SHP77 treated with DMSO at 0.1 percent for 48 hours (cell line): ENCODE measurements at places on chromosomes 6 and 20.

- no peak for DNase-seq
Observed at GRCh38 chr6:101608703-101609102, 215.2 kb downstream of the GRIK2 start.

DNA sequence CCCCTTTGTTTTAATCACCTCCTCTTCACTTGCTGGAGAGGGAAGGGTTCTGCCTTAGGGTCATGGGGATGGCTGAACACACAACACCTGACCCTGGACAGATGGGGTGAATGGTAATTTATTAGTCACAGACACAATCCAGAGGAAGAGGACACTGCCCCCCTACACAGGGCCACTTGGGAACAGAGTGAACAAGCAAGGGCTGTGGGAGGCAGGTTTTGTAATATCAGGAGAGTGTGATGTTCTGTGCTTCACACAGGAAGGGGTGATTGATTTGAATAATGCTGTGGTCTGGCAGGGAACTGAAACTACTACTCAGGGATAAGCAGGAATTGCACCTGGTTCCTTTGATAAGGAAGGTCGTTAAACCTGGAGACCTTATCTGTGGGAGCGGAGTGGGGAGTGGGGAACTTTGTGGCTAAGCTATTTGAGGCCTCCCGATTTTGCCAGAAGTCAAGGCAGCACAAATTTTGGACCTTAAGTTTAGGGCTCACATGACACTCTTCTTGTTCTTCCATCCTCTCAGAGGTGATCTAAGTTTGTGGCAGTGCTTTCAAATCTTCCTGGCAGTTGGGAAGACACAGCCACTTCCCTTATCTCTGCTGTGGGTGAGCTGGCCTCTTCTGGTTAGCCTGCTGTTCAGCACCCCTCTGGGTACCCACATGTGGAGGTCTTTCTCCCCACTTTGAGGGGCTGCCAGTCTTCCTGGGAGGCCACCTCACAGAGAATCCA is 77.8 kb downstream of the CD164 start:
- DNase-seq: no peak

DNA sequence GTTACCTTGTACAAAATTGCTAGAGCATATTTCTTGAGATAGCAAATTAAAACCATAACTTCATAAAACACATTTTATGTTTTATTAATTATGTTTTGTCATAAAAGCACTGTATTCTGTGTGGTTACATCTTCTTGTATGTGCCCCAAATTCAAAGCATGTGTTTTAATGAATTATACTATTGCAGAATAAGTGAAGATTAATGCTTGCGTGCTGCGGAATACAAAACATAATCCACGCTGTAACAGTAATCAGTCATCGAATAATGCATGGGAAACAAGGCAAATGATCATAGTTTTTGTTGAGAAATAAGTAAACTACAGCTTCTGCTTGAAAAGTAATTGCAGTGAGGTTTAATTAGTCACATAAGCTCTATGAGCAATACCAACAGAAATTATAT is 459.2 kb upstream of the SOX4 start:
- no peak for DNase-seq

DNA sequence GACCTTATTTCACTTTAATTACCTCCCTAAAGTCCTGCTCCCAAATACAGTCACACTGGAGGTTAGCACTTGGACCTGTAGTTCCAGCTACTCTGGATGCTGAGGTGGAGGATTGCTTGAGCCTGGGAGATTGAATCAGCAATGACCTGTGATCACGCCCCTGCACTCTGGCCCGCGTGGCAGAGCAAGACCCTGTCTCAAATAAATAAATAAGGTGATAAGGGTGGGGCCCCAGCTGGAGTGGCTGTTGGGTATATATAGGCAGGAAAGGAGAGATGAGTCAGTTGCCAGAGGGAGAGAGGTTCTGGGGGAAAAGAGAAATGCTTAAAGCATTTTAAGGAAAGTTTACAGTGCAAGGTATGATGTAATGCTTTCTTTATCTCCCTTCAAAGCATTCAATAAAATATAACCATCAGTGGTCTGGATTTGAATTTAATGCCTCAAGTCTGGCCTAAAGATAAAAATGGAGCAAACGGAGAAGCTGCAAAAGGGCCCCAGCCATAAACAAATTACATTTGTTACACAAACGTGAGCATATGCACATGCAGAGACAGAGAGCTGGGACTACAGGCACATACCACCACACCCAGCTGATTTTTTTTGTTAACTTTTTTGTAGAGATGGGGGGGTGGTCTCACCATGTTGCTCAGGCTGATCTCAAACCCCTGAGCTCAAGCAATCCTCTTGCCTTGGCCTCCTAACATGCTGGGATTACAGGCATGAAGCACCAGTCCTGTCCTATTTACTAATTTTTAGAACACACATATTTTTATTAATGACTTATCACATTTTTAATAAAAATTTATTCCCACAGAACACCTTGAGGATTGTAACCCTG is 6.1 kb upstream of the PM20D2 start:
- DNase-seq: no peak

DNA sequence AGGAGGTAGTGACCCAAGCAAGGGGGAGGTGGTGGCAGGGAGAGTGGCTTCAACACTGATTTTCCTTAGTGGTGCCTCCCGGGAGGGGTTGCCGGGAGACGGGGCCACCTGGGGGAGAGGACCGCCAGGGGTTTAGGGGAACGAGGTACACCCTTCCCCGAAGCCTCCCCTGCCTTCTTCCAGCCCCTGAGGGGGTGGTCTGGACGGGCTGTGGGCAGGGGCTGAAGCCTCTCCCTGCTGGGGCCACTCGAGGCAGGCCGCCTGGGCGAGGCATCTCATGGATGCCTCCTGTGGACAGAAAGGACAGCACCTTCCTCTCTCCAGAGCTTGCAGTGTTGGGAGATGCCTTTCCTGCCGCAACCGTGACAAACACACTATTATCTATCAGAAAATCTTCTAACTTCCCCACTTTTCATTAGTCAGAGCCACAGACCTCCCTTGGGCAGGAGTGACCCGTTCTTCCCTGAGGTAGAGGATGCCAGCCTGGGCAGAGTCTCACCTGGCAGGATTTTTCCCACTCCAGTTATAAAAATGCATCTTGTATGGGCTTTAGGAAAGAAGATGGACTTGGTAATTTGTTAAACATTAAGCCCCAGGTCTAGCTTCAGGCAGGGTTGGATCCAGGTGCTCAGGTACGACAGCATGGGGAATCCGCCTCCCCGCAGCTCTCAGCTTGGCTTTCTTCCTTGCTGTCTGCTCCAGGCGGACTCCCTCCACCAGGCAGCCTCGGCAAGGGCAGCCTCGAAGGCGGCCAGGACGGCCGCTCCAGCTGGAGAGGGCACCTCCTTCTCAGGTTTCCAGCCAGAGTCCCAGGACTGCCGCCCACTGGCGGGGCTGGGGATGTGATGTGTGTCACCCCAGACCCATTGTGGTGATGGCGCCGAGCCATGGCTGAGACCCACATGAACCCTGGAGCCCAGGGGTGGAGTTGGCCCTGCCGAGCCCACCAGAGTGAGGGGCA is 11.0 kb downstream of the HRH3 start:
- peak; percentile 46 for DNase-seq

DNA sequence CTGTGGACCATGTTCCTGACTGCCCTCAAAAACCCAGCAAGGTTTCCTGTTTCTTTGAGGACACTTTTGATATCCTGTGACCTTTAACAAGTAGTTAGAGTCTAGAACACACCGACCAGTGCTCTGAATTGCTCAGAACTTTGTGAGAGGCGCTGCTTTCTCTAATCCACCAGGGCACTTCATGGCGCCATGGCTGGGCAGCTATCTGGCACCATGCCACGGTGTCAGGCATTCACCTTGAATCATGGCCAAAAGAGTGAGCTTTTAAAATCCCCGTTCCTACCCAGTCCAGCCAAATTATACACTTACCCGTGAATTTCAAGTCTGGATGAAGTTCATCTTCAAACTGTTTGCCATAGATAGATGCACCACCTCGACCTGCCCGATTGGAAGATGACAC is 17.0 kb upstream of the CPNE5 start:
- no peak for DNase-seq

DNA sequence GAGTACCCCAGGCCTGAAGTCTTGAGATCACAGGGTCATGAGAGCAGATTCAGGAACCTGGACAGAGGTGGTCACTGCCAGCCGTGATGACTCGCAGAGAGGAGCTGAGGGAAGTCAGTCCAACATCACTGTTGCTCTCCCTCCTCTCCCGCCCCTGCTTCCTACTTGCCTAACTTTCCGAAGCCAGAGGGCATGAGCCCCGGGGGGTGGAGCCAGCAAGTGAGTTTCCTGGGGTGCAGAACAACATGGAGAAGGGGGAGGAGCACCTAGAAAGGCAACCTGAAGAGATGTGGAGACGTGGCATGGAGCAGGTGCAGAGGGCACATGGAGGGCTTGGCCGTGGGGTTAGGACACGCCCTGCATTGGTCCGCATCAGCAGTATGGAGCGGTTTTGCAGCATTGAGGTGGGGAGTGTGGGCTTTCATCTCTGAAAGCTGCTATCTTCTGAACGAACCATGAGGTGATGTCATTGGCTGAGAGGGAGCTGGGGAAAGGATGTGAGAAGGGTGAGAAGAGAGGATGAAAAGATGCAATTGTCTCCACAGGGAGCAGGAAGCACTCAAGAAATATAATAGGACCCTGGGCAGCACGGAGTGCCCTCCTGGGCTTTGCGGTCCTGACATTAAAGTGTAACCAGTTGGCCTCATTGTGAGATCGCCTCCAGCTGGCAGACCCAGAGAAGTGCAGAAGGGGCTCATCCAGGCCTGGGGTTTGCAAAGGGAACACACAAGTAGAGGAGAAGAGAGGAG is 25.0 kb downstream of the GDAP1L1 start:
- no peak for DNase-seq

DNA sequence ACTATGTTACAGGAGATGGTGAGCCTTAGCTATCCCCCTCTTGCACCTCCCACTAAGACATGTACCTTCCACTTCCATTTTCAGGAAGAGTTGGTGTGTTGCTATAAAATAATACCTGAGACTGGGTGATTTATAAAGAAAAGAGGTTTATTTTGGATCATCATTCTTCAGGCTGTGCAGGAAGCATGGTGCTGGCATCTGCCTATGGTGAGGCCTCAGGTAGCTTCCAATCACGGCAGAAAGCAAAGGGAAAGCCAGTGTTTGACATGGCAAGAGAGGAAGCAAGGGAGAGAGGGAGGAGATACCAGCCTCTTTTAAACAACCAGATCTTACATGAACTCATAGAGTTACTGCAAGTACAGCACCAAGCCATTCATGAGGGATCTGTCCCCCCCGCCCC is 32.2 kb downstream of the GSS start:
- DNase-seq: no peak

DNA sequence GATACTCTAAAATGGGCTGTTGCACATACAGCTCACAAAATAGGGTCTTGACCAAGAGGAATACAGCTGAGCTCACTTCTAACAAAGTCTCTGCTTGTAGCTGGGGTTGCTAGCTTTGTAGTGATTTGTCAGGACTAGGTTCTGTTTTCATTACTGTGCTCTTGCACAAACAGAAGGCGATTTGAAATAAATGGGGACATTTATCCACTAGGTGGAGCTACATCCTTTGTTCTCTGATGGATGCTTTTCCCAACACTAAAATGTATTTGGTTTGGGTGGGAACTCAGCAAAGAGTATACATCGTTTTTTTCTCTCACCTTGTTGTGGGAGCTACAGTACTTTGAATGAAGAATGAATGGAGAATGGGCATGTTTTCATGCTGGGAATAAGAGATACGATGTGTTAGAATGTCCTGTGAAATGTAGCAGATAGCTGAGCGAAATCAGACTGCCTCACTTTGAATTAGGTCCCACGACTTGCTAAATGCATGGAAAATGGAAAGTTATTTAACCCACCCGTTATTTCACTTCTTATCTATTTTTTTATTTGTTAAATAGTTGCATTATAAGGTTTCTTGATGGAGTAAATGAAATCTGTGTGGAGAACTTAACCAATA is 494.7 kb upstream of the MAP3K7 start:
- peak; percentile 67 for DNase-seq

DNA sequence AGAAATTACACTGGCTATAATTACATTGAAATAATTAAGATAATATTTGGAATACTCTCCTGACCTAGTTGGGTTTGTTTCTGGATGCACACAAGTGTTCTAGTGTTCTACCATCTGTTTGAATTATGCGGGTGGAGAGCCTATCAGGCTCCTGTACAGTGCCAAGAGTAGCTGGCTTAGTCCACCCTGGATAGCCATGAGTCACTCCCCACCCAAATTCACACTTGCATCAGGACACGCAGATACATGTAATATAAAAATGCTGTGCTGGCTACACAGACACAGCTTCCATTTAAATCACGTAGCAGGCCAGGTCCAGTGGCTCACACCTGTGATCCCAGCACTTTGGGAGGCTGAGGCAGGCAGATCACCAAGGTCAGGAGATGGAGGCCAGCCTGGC is 686.2 kb upstream of the SLC35B3 start:
- no peak for DNase-seq

- DNase-seq: no peak
Observed at GRCh38 chr6:77326029-77326428, 137.3 kb downstream of the HTR1B start.

GRCh38 chr6:145225500-145225899 is 509.8 kb downstream of the EPM2A start:
- no peak for DNase-seq

- DNase-seq: no peak
Observed at GRCh38 chr6:345747-346385, 45.7 kb upstream of the IRF4 start.

DNA sequence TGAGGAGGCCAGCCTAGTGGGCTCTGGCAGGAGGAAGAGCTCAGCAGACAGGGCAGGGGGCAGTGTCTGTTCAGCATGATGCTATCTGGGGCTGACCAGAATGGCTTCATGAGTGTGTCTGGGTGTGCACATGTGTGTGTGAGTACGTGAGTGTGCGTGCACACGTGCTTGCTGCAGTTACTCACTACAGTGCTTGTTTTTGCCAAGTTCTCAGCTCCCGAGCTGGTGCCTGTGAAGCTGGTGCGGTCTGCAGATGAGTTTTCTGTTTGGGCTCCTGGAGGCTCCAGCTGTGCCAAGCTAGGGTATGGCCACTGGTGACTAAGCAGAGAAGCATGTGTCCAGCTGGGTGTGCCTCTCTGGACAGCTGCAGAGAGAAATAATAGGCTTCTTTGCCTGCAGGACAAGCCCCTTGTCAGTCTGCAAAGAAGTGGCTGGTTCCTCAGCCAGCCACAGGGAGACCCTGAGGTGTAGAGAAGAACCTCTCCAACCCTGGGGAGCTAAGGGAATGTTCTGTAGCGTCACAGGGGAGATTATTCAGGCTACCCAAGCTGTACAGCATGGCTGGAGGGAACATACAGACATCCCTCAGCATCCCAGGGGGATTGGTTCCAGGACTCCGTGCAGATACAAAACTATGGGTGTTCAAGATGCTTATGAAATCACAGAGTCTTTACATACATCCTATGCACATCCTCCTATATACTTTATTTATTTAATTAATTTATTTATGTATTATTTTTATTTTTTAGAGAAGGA is 40.2 kb upstream of the FAM50B start:
- DNase-seq: no peak

DNA sequence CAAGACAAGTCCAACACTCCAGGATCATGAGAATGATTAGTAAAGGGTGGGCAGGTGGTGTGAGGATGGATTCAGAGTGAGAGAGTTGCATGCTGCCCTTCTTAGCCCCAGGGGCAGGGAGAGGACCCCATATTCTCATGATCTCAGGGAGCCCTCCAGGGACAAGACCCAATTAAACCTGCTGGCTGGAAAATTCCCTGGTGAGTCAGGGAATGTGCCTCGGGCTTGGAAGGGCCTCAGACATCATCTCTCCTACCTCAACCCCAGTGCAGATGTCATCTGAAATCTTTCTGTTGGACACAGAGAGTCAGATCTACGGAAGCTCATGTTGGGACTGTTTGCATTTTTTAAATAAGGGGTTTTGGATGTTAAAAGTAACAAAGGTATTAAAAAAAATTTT is 9.2 kb upstream of the SIRPD start:
- DNase-seq: no peak
